ENCODE measurements at places on chromosomes 12 and 14.

DNA sequence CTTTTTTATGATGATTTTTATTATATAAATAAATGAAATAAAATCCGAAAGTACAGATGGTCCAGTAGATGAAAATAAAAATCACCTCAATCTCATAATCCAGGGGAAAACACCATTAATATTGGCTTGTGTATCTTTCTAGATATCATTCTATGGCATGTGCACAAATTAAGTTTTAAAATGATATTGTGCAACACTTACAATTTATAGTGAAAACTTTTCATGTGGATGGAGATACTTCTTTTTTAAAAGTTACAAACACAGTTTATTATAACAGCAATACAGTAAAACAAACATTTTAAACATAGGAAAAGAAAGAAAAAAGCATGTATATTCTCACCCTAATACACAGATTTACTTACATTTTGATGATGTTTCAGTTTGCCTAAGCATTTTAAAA, 98.9 kb upstream of the RMST start:
- DNase-seq = no peak

DNA sequence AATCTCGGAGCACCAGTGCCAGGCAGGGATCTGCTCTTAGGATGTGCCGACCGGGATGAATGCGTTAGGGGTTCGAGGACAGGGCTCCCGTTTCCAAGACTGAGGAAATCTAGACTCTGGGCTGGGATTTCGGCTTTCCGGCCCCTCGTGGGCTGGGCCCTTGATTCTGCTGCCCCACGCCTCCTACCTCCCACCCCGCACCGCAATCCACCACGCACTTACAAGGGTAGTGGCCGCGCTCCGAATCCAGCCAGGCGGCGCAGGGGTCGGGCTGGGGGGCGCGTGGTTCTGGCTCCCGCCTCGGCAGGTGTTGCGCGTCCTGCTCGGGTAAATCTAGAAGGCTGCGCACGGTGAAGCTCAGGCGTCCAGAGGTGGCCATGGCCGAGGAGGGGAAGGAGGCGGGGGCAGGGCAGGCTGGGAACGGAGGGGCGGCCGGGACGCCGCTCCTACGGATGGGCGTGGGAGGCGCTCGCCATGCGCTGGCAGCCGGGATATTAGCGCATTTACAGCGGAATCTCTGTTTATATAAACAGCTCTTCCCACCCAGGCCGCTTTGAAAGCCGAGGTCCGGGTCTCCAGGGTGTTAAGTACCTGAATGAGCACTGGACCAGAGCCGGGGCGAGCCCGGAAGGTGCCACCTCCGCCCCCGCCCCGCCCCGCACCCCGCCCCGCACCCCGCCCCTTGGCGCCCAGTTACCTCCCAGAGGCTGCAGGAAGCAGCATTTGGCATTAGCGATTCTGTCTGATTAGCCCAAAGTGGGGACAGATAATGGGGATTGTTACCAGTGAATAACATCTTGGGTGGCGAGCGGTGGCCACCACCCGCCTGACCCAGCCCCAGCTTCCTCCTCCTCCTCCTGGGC, at the start of gene NKX2-8:
Gene NKX2-8, minus strand, starts transcription at position 604 of the 863 bp plus-strand sequence. Its CDS starts 225 bp downstream, at position 379.
- no peak for DNase-seq

DNA sequence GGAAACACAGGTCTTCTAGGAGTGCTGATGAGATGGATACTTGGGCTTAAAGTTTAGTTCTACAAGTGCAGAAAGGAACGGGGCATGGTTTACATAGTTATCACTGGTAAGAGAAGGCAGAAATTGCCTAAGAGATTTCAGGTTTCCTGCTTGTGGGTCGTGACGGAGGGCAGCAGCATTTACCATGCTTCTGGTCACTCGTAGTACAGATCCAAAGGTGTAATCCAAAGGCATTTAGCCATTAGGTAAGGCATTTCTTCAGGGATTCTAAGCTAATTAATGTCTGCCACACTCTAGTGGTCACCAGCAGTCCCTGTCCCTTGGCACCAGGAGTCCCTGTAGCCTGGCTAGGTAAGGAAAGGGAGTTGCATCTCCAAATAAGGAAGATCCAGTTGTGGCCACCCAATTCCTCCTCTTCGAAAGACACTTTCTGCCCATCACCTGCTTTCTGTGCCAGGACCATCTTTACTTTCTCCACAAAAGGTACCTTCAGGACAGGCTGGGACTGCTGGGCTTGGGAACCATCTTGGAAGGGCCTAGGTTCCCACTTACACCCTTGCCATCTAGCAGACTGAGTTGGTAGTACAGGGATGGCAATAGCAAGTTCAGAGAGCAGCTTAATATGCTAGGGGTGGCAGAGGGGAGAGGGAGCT, 1.5 kb downstream of the GSTZ1 start:
- no peak for DNase-seq

DNA sequence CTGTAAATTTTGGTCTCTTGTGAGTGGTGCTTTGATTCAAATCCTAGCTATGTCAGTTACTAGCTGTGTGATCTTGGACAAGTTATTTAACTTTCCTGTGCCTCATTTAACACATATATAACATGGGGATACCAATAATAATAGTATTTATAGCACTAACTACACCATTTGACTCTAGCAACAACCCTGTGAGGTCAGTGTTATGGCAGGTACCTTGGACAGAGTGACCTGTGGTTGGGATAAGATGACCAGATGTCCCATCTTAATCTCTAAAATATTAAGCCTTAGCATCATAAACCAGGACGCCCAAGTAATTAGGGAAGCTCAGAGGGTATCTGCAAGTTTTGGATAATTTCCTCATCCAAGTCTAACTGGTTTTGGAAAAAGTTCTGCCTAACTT, 73.7 kb downstream of the NDUFA12 start:
- DNase-seq = no peak

GRCh38 chr12:13128291-13128965, 25.0 kb upstream of the GSG1 start:
- DNase-seq = no peak

- no peak for DNase-seq
Observed at GRCh38 chr12:68750506-68750905, 4.5 kb downstream of the SLC35E3 start.

DNA sequence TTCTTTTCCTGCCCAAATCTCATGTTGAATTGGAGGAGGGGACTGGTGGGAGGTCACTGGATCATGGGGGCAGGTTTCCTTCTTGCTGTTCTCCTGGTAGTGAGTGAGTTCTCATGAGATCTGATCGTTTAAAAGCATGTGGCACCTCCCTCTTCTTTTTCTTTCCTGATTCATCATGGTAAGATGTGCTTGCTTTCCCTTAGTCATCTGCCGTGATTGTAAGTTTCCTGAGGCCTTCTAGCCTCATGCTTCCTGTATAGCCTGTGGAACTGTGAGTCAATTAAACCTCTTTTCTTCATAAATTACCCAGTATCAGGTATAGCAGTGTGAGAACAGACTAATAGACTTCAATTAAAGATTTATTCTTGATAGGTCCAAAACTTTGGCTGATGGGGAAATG, 83.5 kb downstream of the CAND1 start:
- no peak for DNase-seq

DNA sequence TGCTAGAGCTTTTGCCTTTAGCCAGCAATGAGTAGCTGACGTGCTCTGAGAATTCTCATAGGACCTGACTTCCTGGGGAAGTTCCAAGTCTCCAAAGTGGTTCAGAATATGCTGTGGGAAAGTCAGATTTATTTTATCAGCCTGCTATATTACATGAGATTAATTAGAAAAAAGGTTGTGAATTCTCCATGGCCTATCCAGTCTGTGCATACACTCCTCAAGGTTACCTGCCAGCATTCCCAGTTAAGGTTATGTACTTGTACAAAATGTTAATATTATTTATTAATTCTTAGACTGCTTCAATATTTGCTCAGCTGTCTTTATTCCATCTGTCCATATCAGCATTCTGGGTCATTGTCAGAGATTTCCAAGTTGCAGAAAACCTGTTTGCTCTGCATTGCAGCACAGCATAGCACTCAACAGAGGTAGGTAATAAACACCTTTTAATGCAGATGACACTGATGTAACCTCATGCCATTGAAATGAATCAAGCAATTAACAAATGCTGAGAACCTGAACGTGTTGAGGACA, 2.7 kb upstream of the SEL1L start:
- no peak for DNase-seq

DNA sequence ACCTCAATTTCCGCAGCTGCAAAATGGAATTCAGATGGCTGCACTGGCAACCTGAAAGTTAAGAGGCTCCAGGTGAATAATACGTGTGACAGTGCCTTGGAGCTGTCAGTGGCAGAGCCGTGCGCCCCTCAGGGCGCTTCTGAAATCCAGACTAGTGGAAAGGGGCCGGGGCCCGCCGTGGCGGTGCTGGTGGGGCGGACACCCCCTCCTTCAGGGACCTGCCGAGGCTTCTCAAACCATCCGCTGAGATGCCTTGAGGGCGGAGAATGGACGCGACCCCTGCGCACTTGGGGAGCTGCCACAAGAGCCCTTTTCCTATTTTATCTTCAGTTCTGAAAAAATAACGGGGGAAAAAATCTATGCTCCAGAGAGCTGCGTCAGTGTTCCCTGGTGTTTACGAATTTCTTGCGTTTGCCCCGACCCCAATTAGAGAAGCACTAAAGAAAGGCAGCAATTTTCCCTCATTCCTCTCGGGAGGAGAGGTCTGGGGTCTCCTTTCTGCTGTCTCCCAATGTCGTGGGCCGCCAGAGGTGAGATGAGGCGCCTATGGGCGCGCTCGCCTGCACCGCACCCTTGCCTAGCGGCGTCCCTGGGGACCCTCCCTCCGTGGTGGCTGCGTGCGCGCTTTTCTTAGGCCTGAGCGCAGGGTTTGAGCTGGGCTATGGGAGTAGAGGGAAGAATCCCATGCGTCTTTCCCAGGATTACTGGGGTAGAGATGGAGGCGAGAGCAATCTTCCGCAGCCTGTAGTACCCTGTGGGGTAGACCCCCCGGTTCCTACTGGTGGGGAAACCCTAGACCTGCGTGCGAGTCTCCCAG, 2.2 kb downstream of the NOS1 start:
- no peak for DNase-seq

DNA sequence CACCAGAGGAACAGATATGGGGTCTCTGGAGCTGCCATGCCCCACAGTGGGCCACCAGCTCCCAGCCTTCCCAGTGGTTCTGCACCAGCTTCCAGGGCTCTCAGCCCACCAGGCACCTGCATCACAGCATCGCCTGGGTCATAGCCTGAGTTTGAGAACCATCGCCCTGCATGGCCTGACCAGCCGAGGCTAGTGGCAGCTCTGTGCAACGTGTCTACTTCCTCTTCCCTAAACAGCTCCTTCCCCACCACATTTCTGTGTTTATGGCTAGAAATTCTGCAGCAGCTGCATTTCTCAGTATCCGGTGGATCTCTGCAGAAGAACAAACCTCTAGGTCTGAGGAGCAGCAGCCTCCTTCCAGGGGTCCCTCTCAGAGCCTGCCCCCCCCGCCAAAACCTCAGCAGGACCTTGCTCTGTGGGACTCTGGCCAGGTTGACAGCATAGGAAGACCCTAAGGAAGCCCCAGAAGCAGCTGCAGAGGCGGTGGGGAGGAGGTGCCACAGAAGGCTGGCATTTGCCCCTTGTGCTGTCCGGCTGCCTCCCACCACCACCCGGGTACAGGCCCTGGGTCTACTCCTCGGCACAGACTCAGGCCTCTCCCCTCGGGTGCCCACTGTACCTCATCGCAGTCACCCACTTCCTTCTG, 47.7 kb downstream of the PSMA6 start:
- DNase-seq = no peak

DNA sequence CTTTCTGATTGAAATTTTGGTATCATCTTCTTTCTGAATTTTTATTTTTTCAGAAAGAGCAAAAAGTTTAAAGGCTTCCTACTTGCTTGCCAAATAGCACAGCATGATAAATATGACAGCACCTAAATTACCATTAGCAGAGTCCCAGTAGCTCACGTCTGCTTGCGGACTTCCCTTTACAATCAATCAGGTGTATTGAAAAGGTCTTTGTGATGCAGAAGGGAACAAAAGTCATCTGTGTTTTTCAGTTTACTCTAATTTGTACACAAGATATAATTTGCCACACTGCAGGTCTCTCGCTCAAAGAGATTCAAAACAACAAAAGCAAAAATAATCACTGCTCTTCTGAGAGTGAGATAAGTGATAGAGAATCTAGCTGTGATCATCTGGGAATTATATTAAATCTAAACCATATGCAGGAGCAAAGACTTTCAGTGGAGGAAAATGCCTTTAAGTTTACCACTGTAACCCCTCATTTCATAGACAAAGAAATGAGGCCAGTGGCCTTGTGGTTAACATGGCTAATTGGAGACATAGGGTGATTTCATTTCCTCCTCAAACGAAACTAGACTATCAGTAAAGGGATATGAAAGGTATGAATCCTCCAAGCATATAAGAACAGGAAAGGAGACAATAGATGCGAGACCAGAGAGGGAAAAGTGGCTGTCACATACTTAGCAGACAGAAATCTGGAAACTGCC, 240.8 kb upstream of the TMPO start:
- no peak for DNase-seq

DNA sequence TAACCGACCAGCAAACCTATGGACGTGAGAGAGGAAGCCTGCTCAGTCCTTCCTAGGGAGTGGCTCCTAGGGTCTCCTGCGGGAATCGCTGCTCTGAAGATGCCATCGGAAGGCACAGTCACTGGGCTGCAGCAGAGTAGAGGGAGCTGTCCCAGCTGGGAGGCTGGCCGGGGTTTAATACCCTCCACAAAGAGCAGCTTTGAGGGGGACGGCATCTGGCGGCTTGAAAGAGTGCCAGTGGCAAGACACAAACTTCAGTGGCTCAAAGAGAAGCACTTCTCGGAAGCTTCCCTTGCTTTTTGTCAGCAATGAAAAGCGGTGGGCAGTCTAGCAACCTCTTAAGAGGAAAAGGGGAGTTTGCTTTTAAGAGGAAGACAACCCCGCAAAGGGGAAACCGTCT, 114.6 kb downstream of the TMEM132C start:
- DNase-seq = no peak

DNA sequence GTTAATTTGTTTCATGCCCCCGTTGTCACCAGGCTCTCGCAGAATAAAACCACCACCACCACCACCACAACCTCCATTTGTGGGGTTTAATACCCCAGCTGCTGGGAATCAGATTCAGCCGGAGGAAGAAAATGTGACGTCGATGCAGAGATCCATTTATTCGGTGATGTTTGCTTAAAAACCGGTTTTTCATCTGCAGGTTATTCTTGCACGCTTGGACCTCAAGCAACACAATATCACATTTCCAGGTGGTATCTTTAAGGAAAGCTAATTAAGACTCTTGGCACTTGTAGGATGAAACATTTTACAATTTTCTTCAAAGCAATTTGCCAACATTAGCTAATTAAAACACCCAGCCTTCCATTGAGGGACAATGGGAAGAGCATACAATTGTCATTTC, 39.8 kb downstream of the SPRING1 start:
- no peak for DNase-seq

GRCh38 chr14:95515080-95515489, 1.4 kb downstream of the SYNE3 start:
- no peak for DNase-seq

DNA sequence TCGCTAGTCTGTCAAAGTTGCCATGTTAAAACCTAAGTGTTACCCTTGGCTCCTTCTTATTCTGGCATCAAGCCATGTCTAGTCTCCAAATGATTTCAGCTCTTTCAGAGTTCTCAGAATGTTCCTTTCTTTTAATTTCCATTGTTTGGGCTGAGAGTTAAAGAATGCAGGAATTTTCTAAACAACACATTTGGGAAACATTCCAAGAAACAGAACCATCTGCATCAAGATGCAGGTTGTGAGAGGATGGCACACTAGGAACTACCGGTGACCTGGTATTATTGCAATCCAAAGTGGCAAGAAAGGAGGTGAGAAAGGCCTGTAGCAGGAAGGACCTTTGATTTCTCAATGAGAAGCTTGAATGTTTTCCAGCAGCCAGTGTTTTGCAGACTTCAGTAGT, 30.1 kb downstream of the SLC35F4 start:
- DNase-seq = no peak

Data from stimulated activated CD4-positive, alpha-beta T cell treated with anti-CD3 and anti-CD28 coated beads, Interleukin-1b, Interleukin-23, amount 100 ng/mL, for 1 hour (primary cell).